ENCODE measurements at places on chromosomes 3 and 15.

DNA sequence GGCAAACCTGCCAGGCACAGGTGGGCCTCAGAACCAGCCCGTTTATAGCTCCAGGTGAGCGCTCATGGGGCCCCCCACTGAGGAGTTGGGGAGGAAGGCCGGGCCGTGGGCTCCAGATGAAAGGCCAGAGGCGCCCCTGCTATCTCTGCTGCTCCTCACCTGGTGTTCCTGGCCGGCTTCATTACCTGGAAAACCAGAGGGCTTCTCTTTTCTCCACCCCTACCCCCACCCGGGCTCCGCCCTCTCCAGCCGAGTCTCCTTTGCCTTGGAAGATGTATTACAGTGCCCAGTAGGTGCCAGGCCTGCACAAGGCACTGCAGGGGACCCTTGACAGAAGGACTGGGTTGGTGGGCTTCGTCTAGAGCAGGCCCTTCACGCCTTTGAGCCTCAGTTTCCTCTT, 111.4 kb downstream of the WNT7A start:
- no peak for DNase-seq

DNA sequence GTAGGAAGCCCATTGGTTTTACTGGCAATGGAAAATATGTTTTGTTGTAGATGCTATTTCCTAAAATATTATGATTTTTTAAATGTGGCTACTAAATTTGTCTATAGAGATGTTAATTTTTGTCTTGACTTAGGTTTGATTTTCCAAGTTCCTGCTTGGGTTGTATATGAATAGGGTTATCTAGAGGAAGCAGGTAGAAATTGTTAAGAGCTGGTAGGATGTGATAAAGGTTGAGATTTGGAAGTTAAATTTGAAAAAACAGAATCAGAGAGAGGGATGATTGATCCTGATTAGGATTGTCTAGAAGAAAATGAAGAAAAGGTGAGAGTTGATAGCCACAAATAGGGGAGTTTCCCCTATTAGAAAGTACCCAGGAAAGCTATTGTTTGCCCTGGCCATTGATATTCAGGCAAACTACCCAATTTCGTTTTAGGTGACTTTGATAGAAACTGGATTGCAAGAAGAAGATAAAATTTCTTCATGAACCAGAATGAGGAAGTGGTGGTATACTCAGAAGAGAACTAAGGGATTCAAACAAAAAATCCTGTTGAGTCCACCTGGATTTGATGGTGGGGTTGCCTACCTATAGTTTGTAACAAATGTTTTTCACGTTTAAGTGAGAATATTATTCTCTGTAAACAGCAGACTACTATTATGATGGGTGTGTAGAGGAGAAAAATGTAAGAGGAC, 91.2 kb upstream of the PHLDB2 start:
- DNase-seq = no peak

- DNase-seq = no peak
Observed at GRCh38 chr15:81386947-81387346, 12.9 kb upstream of the TMC3 start.

DNA sequence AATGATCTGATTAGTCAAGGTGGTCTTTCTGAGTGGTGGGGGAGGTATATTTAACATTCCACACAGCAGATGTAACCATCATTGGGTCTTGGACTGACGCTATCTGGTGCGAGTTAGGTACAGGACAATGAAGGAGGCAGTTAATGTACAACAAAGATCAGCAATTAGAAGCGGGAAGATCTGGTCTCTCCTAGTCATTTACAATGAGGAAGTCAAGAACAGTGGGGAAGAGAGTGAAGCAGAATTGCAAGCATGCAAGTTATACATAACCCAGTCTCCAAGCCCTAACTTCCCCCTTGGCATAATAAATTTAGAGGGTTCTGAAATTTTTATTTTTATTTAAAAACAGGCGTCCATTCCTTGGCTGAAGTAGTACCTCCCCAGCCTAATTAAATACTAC, 14.1 kb downstream of the GPD1L start:
- DNase-seq = no peak

GRCh38 chr3:72753495-72753894, 94.8 kb downstream of the SHQ1 start:
- no peak for DNase-seq
